ENCODE measurements at places on chromosomes 5 and 9. TPM values are rescaled to one million over a fixed set of nuclear protein-coding genes. Genes with fewer than 3 reads are reported as not detected.

The PCDHGA10 gene
- 4.7 TPM for total RNA-seq

The PLPPR1 gene
- total RNA-seq, result 0.25 TPM

The RECK gene
- 1.6 TPM for total RNA-seq

The C7 gene
- 14.7 TPM for total RNA-seq

The GRHPR gene
- 94.0 TPM for total RNA-seq

The CTSL gene
- total RNA-seq, result 32.1 TPM

The NEUROG1 gene
- total RNA-seq, result not detected

The ENTPD2 gene
- total RNA-seq, result 22.1 TPM

The HTR4 gene
- total RNA-seq, result 7.5 TPM

The ORM2 gene
- total RNA-seq, result not detected

The OLFML2A gene
- total RNA-seq, result 12.1 TPM

The OR1Q1 gene
- not detected for total RNA-seq

The OR1J2 gene
- not detected for total RNA-seq

The ZNF782 gene
- total RNA-seq, result 4.5 TPM

- no peak for DNase-seq
These were observed 302.4 kb downstream of the CHSY3 start for GRCh38 chr5:130206686-130207085.

GRCh38 chr5:35129921-35130485 is 82.3 kb upstream of the AGXT2 start:
- DNase-seq, result peak; percentile 70

DNA sequence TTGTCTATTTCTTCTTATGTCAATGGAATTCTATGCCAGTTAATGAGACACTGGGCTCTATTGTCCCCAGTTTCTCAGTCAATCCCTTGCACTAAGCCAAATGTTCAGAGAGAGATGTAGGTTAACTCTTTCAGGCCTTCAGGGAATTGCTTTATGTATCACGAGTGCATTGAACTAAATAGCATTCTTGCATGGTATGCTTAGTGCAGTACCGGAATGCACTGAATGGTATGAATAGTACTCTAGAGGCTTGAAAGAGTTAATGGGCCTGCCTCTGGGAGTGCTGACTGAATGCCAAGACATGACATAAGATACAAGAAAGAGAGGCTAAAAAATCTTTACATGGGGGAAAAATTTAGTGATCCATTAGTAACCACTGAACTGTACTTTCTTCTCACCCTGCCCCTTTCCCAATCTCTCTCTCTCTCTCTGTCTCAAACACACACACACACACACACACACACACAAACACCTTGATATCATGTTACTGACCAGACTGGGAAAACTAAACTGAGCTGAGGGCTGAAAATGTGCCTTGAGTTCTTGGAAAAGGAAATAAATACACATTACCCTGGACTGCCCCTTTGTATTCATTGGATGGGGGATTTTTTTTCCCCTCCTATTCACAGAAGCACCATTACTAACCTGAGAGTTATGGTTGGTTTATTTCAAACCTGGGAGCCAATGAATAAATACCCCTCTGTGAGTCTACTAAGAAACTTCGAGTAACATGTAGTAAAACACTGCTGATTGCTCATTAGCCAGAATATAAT is 35.4 kb upstream of the TMC1 start:
- no peak for DNase-seq

DNA sequence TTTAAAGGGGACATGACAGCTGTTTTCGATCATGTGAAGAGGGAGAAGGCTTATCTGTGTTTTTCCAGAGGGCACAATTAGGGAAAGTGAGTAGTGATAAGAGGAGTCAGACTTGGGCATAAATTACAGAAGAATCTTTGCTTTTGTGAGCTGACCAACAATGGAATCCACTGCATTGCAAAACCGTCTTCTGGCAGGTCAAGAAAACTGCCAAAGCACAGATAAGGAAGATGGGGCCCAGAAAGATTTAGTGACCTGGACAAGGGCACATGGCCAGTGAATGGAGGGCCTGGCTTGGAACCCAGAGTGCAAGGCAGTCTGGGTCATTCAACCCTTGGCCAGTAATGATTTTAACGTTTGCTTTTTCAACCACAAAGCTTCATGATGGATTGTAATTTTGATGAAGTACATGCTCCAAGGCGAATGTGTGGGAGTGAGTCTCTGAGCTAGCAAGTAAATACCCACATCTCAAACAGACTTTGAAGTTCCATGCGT is 153.2 kb upstream of the MAST4 start:
- DNase-seq, result no peak

GRCh38 chr9:75803130-75803529 is 87.3 kb upstream of the PCSK5 start:
- DNase-seq, result no peak

GRCh38 chr9:133991214-133991921 is 756 bp downstream of the VAV2 start:
- DNase-seq, result peak; percentile 47

DNA sequence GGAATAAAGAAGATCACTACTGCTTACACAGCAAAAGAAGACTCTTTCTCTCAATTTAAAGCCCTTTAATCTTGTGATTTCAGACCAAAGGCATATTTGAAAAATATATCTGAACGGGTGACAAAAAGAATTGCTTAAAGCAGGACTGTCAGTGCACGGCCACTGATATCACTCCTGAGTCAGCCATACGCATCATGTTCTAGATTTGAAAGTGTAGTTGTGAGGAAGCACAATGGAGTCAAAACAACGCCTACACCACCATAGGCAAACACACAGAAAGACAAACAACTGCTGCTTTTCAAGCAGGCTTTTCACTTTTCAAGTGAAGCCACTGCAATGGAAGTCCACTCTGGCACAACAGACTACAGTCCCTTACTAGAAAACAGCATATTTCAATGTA is 141.7 kb downstream of the AUH start:
- DNase-seq, result no peak

DNA sequence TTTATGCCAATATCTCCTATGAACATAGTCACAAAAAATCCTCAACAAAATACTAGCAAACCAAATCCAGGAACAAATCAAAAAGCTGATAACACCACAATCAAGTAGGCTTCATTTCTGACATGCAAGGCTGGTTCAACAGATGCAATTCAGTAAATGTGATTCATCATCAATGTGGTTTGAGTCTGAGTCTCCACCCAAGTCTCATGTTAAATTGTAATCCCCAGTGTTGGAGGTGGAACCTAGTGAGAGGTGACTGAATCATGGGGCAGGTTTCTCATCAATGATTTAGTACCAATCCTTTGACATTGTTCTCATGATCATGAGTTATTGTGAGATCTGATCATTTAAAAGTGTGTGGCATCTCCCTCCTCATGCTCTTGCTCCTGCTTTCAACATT is 1072.7 kb downstream of the NR2F1-AS1 start:
- DNase-seq, result no peak

DNA sequence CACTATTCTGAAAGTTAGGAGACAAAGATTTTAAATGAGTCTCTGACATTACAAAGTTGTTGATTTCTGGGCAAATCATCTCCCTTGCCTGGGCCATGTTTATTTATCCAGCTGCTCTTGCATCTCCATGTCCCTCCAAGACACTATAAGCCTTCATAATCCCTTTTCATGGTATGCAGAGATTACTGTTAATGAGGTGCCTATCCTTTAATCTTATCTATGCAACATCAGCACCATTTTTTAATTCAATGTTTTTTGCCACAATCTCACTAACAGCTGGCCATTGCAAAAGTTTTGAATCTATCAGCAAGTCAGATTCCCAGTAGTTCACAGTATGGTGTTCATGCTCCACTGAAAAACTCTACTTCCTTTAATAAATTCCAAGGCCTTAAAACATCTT is 108.5 kb upstream of the PTPRD start:
- DNase-seq, result no peak

DNA sequence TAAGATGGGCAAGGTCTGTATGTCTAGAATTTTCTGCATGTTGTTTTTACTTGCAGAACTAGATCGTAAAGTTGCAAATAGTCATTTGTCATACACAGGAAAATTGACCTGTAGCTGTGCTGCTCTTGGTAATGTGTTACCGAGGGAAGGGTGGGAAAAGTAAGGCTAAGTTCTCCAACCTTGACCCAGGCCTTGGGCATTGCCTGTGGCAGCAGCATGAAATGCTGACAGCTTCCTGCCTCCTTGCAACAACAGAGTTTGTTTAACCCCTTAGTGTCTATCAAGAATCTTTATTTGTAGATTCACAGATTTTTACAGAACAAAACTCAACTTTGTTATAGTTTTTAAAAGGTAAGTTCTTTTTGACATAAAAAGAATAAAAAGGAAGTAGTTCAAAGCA is 48.3 kb downstream of the ERCC6L2 start:
- peak; percentile 32 for DNase-seq

DNA sequence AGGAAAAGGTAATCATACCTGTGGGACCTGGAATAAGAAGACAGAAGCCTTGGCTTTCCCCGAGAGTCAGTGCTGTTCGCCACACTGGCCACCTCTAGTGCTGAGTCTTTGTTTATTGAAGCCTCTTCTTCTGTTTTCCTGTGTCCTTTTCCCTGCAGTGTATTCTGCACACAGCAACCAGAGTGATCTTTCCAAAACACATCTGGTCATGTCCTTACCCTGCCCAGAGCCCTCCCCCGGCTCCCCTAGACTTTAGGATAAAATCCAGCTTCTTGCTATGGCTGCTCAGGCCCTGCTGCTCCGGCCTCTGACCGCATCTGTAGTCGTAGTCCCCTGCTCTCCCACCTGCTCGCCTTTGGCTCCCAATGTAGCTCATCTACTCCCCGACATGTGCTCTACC is 28.3 kb downstream of the GALNT10 start:
- DNase-seq, result no peak

- no peak for DNase-seq
These were observed 751.6 kb downstream of the TLR4 start for GRCh38 chr9:118455788-118456187.

GRCh38 chr5:112440031-112440430 is 21.0 kb upstream of the EPB41L4A start:
- DNase-seq, result no peak

DNA sequence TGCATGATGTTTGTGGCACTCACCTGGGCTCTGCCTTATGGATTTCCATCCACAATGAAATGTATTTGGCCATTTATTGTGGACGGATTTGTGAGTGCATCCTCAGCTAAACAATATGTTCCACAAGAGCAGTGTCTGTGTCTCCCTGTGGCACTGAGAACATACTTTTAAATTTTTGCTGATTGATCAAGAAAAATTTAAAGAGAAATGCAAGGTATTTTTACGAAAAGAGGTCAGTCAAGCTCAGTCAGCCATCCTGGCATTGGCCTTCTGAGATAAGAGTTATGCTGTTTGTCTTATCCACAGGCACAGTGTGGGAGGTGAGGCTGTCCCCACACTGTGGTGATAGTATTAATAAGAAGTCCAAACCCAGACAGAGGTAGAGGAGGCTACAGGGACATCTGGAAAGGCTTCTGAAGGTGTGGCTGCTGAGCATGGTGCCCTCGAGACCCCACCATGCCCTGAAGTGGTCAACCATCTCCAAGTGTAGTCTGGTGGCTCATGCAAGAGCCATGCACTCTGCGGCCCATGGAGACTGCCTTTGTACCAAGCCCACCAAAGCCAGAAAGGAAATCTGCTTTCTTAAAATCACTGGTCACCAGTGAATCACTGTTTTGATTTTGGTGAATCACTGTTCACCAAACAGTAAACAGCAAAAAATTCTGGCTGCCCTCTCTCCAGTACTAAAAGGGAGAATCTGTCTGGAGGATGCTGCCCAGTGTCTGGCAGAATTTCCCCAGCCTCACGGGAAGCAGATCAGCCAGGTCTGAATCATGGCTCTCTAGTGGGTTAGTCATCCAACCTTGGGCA is 28.8 kb downstream of the SPOCK1 start:
- DNase-seq, result no peak

- no peak for DNase-seq
These were observed 151.0 kb downstream of the CACNA1B start for GRCh38 chr9:138028596-138028995.

DNA sequence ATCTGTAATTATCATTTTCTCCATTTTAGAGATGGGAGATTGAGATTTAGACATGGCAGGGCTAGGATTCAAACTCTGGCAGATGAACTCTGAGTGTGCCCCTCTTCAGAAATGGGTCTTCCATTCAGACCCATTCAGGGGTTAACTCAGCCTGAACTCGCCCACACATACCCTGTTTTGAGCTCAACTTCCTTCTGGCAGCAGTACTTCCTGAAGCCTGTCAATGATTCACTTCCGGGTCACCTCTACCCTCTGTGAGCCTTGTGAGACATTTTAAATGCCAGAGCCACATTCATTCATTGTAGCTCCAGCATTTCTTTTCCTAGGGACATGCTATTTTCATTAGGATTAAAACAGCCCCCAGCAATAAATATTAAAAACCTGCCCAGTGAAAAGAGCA is 209.3 kb upstream of the SLC24A2 start:
- no peak for DNase-seq

- no peak for DNase-seq
These were observed 33.4 kb upstream of the BARHL1 start for GRCh38 chr9:132548751-132549640.

DNA sequence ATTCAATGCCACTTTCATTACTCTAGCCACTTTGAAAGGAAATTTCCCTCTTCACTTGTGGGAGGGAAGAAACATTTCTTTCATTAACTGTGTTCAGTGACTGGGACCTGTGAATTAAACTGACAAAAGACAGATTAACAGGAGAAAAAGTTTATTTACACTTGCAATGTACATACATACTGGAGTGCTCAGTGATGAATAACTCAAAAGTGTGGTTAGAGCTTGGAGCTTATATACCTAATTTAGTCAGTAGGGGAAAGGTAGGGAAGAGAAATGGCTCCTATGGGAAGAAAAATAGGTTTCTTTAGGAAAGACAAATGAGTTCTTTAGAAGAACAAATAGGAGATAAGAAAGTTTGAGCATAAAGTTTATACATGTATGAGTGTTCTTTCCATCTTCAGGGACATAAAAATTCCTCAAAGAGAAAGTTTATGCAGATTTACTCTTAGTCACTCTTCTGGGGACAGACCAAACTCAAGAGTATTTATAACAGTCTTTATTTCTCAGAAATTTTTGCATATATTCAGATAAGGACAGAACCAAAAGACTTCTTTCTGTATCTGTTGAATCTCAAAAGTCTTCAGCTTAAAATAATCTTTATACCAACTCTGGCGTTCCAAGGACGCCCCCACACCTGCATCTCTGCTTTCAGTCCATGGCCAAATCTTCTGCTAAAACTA is 120.0 kb upstream of the RAI14 start:
- no peak for DNase-seq
